ENCODE measurements at places on chromosomes 1 and 21.

DNA sequence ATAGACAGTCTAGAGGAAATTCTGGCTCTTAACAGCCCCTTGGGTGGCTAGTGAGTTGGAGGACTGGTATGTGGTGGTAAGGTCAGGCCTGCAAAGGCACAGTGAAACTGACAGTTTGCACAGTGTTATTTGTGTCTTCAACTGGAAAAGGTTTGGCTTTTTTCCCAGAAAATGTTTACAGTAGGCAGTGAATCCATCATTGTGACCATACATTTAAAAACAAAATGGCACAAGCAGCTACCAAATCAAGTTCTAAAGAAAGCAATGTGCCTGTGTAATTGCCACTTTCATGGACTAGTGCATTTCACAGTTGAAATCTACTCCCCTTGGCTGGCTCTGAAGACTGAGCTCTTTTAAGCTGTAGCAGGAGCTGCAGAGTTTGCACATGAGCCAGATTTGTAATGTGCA lies 24.8 kb downstream of the ATPAF1 start:
- DNase-seq: no peak

DNA sequence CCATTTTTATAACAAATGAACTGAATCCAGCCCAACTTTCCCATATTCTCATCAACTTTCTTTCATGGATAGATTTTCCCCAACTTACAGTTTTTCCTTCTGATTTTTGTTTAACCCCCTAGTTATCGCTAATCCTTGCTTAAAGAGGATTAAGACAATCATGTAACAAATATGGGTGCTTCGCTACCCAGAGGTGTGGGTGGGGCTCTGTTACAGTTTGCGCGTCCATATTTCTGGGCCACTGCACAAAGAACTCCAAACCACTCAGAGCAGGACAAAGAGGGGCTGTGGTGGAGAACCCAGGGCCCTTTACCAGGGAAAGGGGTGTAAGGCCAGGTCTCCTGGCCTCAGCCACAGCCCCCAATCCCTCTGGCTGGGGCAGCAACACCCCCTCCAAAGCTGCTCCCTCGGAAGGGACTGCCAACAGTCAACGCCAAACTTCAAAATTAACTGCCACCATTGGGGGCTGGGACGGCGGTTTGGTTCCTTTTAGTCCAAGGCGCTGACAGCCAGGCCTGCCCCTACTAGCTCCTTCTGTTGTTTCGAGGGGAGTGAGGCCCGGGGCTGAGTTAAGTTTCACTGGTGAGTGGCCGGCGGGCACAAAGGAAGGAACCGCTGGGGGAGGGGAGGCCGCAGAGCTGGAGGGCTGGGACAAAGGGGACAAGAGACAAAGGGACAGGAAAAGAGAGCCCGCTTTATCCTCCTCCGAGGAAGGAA lies 27.9 kb downstream of the SSBP3 start:
- no peak for DNase-seq

DNA sequence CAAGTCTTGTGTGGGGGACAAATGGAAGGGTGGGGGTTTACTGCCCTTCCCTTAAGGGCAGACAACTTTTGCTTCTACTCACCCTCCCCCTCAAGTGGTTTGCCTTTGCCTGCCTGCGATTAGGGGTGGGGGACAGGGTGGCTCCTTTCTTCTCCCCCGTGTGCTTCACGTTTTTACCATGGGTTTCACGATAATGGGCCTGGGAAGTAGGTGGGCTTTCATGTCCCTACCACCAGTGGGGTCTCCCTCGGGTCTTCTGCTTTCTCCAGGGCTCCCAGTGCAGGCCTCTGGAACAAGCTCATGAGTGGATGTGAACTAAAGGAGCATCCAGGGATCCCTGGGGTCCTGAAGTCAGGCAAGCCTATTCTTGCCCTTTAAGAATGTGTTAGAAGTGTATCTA lies 21.6 kb downstream of the UTP25 start:
- DNase-seq: no peak

DNA sequence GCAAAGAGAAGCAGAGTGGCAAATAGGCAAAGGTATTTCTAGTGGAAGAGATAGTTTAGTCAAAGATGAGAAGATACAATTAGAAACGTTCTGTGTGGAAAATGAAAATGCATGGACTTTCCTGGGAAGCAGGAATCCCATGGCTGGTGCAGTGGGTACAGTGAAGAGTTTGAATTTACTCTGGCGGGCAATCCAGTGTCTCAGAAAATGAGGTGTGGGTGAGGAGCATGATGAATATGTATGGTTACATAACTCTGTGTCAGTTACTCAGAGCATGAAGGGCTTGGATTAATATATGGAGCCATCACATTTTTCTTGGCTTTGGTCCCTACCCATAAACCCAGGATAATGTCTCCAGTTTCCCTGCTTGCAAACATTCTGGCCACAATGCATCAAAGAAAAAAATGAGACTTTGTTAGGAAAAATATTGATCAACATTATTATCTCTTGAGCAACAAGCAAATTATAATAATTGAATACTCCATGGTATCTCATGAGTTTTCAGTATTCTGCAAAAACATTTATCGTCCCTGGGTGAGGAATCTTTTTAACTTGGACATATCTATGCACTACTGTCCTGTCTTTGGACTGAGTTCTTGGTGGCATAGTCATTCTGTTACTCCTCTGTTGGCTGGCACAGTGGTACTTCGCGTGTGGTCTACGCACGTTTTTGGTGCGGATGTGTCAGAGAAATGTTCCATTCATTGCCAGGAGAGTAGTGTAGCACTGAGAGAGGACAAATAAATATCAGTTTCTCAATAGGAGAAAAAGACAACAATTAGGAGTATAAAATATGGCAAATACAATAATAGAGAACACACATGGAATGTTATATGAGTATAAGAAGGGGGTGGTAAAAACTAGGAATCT lies 173.7 kb upstream of the C1orf105 start:
- DNase-seq: no peak

Measured in inflammatory macrophage treated with lipopolysaccharide for 4 hours (primary cell).